ENCODE measurements at places on chromosomes 4 and X.

GRCh38 chr4:151324752-151325110, 674 bp downstream of the SH3D19 start:
- DNase-seq: no peak

DNA sequence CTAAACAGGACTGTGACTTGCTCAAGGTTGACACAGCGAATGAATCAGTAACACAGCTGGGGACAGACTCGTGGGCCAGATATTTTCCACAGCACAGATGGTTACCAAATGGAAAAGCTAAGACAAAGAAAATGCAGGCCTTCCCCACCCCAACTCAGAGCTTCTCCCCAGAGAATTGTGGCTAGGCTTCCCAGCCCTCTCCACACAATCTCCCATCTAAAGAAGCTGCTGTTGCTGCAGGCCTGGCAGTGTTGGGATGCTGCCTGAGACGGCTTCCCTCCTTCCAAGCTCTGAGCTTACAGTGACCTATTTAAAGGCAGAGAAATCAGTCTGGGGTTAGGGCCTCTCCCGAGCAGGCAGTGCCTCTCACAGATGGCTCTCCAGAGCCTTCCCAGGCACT, 46.5 kb upstream of the PGRMC1 start:
- no peak for DNase-seq

GRCh38 chr4:92270908-92271307, 32.9 kb upstream of the GRID2 start:
- DNase-seq: no peak

GRCh38 chrX:65671286-65671685, 3.8 kb downstream of the MSN start:
- DNase-seq: no peak

- DNase-seq: no peak
These were observed 81.3 kb upstream of the ATOH1 start for GRCh38 chr4:93747220-93747619.

DNA sequence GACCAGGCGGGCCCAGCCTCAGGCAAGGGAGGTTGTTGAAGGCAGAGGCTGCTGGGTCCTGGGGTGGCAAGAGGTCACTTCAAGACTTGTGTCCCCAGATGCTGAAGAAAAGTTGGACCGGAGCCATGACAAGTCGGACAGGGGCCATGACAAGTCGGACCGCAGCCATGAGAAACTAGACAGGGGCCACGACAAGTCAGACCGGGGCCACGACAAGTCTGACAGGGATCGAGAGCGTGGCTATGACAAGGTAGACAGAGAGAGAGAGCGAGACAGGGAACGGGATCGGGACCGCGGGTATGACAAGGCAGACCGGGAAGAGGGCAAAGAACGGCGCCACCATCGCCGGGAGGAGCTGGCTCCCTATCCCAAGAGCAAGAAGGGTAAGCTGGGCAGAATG, 4.4 kb downstream of the PQBP1 start:
- DNase-seq: no peak

DNA sequence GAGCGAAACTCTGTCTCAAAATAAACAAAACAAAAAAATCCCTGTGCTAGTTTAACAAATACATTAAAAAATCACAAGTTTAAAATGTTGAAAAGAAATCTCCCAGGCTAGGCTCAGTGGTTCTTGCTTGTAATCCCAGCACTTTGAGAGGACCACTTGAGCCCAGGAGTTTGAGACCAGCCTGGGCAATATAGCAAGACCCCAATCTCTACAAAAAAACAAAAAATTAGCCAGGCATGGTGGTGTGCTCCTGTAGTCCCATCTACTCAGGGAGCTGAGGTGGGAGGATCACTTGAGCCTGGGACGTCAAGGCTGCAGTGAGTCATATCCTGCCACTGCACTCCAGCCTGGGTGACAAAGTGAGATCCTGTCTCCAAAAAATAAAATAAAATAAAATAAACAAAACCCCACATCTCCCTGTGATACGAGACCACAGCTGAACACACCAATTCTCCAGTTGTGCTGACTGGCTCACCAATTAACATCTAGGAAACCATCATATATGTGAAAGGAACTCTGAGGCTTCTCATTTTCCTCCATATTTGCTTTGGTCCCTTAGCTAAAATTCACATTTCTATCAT, 7.3 kb downstream of the RPS4X start:
- DNase-seq: peak; percentile 12

GRCh38 chr4:166839615-166840251, 394.6 kb downstream of the SPOCK3 start:
- DNase-seq: no peak

DNA sequence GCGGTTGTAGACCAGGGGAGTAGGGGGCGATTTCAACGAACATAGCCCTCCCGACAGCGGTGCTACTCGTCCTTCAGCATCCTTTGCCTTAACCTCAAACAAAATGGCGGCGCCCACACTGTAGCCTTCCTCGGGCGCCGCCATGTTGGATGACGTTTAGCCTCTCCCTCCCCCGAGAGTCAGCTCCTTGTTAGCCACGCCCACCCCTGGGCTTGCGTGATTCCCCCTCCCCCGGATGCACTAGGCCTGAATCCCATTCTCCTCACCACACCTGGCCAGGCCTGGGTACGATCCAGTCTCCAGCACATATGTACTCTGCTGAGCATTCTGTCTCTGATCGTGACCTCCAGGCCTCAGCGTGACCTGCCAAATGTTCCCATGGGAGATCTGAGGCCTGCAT, 49.0 kb upstream of the ZNF157 start:
- no peak for DNase-seq

DNA sequence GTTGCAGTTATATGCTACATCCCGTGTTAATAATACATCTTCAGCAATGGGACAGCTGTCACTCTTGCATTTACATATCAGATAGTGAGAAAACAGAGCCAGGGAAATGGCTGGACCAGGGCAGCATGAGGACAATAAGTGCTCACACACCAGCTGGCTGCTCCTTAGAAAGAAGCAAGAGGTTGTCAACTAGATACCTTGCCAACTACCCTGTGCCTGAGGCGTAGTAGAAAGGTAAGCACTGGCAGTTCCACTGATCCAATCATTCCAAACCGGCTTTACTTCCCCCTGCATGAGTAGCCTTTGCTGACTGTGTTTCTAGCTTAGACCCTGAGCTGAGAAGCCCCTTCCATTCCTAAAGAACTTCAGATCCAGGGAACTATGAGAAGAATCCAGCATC, 52.2 kb upstream of the FGF13 start:
- no peak for DNase-seq

DNA sequence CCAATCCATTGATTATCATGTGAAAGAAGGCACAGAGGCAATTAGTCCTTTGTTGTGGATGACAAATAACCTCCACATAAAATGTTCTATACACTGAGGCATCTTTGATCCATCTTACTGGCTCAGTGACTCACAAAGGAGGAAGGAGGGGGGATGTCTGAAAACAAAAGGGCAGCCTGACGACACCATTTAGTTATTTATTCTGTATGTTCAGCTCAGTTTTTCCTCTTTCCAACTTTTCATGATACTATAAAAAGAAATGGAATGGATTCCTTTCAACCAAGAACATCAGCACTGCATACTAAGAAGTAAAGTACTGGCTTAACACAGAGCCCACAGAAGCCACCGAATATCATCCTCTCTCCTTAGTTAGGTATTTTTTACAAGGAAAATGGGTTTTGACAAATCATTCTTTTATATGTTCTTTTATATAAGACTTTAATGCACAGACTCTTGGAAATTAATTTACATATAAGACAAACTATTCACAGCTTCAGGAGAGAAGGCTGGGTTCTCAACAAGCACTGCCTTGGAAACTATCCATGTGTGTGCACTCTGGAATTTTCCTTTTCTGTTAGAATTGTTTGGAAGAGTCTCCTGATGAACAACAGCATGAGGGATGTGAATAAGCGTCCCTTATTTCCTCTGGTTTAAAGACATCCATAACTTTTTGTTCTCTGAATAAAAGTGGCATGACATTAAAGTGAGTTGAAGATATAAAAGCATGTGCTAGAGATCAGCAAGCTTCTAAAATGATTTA, 135.6 kb downstream of the TSPAN5 start:
- no peak for DNase-seq

DNA sequence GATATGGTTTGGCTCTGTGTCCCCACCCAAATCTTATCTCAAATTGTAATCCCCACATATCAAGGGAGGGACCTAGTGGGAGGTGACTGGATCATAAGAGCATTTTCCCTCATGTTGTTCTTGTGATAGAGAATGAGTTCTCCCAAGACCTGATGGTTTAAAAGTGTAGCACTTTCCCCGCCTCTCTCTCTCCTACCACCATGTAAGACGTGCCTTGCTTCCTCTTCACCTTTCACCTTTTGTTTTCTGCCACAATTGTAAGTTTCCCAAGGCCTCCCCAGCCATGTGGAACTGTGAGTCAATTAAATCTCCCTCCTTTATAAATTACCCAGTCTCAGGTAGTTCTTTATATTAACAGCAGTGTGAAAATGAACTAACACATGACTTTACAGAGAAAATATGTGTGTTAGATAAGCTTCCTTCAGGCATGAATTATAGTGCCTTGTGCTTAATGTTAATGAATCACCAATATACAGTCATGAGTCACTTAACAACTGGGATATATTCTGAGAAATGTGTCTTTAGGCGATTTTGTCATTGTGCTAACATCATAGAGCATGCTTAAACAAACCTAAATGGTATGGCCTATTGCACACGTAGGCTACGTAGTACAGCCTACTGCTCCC, 37.9 kb downstream of the PDGFC start:
- no peak for DNase-seq

DNA sequence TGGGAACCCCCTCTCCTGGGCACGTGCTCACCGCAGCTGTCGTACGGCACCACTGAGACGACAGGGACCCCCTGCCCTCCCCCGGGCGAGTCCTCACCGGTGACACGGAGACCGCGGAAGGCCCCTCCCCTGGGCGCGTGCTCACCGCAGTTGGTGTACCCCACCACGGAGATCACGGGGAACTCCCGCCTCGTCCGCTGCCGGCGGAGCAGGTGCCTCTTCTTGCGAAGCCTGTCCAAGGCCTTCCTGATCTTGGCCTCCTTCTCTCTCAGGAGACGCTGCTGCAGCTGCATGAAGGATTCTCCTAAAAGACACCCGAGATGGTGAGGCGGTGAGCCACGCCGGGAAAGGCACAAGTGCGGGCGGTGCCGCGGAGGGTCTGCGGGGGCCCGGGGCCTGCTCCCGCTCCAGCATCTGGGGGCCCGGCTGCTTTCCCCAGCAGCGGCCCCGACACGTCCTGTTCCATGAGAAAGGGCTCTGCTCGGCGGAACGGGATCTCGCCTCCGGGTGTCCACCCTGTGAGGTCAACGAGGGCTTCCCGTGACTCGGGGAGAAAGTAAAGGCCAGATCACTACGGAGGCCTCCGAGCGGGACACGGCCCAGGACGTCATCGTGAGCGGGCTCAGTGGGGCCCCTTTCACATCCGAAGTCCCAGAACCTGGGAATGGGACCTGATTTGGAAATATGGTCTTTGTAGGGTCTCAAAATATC, 5.8 kb downstream of the GTPBP6 start:
- DNase-seq: no peak

DNA sequence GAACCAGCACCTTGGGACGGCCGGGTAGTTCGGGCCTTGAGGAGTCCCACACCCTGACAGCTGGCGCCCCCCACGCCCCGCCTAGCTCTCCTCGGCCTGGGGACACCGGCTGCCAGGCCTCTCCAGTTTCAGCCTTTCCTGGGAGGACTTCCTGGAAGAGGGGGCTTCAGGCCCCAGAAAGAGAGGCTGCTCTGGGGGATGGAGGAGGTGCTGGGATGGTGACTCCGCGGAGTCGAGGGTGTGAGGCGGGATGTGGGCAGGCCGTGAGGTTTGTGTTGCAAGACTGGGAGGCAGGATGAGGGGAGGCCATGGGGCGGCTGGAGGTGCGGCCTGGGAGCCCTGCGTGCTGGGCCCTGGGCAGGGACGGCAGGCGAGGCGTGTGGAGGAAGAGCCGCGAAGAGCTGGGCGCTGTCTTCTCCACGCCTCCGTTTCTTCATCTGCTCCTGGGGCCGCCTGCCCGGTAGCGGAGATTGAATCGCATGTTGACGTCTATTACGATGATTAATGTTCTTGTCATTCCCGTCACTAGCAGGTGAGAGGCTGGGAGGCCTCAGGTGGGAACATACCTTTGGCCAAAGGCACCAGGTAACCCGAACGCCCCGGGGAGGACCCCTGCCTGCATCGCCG, 918 bp upstream of the FGFRL1 start:
- peak; percentile 37 for DNase-seq

- DNase-seq: no peak
These were observed 562.9 kb upstream of the MAGEB2 start for GRCh38 chrX:29652484-29652883.

GRCh38 chr4:1590244-1590643, 93.9 kb downstream of the FAM53A start:
- no peak for DNase-seq

DNA sequence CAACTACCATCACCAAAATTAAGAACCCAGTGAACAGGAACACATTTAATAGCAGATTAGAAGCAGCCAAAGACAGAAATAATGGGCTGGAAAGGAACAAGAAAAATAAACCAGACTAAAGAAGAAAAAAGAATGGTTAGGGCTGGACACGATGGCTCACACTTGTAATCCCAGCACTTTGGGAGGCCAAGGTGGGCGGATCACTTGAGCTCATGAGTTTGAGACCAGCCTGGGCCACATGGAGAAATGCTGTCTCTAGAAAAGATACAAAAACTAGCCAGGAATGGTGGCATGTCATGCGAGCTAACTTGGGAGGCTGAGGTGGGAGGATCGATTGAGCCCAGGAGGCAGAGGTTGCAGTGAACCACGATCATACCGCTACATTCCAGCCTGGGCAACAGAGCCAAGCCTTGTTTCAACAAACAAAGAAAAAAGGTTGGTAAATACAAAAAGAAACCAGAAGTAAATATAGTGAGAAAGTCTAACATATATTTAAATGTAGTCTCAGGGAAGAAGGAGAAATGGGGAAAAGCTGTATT, 102.0 kb downstream of the AFAP1 start:
- DNase-seq: no peak

DNA sequence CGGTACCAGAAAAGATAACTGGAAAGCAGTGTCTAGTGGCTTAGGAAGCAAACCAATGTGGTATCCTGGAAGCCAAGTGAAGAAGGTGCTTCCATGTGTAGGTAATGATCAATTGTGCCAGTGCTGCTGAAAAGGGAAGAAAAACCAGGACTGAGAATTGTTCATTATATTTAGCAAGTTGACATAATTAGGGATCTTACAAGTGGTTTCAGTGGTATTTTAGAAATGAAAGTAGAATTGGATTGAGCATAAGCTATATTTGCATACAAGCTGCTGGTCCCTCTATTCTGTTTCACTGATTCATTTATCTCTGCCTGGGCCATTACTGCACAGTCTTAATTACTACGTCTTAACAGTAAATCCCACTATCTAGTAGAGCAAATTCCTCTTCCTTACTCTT, 32.3 kb downstream of the PRDM8 start:
- DNase-seq: no peak

GRCh38 chr4:80101071-80101791, 28.2 kb upstream of the ANTXR2 start:
- DNase-seq: no peak

GRCh38 chr4:186746581-186746980, 22.9 kb upstream of the FAT1 start:
- DNase-seq: no peak

- DNase-seq: no peak
These were observed 553.3 kb downstream of the TLL1 start for GRCh38 chr4:166426300-166426863.
